ENCODE measurements at places on chromosomes 1 and 21.

- DNase-seq: no peak
Measured at GRCh38 chr21:42839271-42840231, 39.8 kb downstream of the WDR4 start.

DNA sequence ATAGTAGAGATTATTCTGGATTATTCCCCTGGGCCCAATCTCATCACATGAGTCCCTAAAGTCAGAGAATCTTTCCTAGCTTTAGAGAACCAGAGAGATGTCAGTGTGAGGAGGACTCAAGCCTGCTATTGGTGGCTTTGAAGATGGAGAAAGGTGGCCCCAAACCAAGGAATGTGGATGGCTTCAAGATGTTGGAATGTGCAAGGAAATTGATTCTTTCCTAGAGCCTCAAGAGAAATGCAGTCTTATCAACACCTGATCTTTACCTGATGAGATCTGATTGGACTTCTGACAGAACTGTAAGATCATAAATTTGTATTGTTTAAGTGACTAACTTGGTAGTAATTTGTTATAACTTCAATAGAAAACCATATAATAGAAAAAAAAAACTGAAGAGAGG is 51.0 kb downstream of the NME7 start:
- DNase-seq: no peak

- DNase-seq: no peak
Measured at GRCh38 chr1:53220962-53221286, 490 bp upstream of the CZIB start.

DNA sequence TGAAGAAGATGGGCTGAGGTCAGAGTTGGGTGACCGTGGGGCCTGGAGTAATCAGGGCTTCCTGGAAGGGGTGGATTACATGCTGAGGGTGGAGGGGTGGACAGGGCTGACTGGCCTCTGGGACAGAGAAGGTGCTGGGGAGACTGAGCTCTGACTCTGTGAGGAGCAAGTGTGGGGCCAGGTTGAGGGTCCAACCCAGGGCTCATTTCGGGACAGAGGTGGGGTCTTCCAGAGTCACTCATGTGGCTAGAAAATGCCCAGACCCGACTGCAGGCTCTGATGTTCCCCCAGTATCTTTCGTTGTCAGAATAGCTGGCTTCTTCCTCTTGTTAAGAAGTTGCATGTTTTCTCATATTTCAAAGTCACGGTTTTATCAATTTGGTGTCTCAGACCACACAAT is 311.8 kb downstream of the PTPRU start:
- DNase-seq: no peak

- no peak for DNase-seq
Measured at GRCh38 chr1:169572187-169572586, 14.1 kb downstream of the F5 start.

GRCh38 chr1:65114322-65114721 is 33.7 kb upstream of the AK4 start:
- no peak for DNase-seq

DNA sequence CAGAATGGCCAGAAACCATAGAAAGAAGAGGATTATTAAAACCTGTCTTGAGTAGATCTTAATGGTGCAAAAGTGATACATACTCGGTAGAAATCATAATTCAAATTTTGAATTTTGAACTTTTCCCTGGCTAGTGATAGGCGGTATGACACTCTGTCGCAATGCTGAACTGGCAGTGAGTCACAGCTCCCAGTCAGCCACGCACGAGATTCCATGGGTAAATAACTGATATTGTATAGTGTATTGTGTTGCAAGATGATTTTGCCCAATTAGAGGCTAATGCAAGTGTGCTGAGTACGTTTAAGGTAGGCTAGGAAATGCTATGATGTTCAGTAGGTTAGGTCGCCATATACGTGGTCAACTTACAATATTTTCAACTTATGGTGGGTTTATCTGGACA is 207.0 kb downstream of the SIPA1L2 start:
- DNase-seq: no peak

GRCh38 chr21:23475281-23476219 is 2131.7 kb downstream of the MRPL39 start:
- DNase-seq: no peak

- DNase-seq: no peak
Measured at GRCh38 chr1:221555689-221556433, 186.0 kb downstream of the DUSP10 start.

DNA sequence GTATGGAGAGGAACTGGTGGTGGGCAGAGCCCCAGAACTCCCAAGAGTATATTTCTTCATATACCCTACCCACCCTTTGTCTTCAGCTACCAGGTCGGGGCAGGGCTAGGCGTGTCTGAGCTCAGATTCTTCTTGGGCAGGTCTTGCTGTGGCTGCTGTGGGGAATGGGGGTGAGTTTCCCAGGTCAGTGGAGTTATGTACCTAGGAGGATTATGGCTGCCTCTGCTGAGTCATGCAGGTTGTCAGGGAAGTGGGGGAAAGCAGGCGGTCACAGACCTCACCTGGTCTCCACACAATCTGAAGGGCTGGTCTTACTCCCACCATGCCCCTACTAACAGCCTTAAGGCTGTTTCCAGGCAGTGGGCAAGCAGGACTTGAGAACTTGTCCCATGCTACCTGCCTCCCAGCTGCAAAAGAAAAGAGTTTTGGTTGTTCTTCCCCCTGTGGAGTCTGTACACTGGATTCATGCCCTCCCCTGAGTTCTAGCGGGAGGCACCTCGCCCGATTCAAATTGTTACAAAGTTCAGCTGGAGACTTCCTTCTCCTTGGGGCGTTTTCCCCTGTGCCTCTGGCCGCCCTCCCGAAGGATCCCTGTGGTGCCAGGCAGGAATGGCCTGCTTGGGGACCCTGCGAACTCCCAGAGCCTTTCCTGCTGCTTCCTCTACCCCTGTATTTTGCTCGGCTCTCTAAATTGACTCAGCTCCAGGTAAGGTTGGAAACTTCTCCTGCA is 58.6 kb downstream of the NPHS2 start:
- DNase-seq: no peak

DNA sequence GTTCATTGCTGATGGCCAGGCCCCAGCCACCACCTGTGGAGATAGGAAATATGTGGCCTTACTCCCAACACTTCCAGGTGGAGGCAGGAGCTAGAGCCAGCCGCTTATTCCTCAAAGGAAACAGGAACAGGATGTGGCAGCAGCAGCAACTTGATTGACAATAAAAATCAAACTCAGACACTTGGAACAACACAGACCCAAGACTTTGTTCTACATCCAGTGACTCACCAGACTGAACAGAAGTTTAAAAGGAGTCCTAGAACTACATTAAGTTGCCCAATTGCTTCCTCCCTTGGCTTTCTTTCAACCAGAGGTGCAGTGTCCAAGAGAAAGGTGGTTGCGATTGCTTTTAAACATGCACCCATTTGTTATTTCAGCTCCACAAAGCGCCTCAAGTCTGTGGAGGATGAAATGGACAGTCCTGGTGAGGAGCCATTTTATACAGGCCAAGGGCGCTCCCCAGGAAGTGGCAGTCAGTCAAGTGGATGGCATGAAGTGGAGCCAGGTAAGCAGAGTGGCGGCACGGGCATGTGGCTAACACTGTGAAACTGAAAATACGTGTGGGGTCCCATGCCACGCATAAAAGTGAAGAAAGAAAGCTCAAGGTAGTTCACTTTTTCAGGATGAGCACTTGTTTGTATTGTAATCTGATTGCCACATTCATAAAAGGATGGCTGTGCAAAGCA is 276.6 kb downstream of the NFIA start:
- DNase-seq: no peak

DNA sequence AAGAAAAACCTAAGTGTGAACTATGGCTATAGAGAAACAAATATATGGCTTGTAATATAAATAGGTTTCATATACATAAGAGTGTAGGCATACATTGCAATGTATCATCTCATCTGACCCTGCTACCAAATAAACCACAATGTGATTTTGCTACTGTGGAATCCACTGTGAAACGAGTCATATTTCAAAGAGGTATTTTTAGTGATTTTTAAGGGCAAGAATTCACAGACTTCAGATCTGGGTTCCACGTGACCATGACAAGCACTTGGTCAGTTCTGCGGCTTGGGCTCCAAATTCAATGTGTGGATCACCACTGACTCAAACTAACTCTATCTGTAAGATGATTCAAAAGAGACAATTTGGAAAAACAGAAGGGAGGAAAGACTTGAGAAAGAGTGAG is 147.0 kb upstream of the ERG start:
- DNase-seq: no peak

DNA sequence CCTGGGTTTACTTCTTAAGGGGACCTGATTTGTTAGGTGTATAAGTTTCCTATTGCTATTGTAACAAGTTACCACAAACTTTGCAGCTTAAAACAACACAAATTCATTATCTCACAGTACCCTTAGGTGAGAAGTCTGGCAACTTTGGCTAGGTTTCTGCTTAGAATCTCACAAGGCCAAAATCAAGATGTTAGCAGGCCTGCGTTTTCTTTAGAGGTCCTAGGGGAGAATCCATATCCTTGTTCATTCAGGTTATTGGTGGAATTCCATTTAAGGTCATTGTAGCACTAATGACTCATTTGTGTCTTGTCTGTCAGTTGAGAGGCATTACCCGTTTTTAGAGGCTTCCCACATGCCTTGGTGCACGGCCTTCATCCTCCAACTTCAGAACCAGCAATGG is 8.2 kb upstream of the SH2D1B start:
- DNase-seq: no peak

GRCh38 chr1:232797856-232798510 is 7.2 kb upstream of the MAP10 start:
- no peak for DNase-seq

GRCh38 chr1:227068883-227069282 is 128.8 kb downstream of the COQ8A start:
- no peak for DNase-seq

GRCh38 chr1:115722221-115722620 is 46.3 kb downstream of the CASQ2 start:
- DNase-seq: no peak

Data from stimulated activated CD8-positive, alpha-beta memory T cell treated with anti-CD3 and anti-CD28 coated beads, Interleukin-4, amount 100 ng/mL, for 24 hours (primary cell).